Endothelial cell of umbilical vein (primary cell): ENCODE measurements at places on chromosomes 2 and 18. TPM values are rescaled to one million over a fixed set of nuclear protein-coding genes. Genes with fewer than 3 reads are reported as not detected.

GRCh38 chr18:24486684-24487083, 26.2 kb downstream of the HRH4 start:
- no peak for DNase-seq

DNA sequence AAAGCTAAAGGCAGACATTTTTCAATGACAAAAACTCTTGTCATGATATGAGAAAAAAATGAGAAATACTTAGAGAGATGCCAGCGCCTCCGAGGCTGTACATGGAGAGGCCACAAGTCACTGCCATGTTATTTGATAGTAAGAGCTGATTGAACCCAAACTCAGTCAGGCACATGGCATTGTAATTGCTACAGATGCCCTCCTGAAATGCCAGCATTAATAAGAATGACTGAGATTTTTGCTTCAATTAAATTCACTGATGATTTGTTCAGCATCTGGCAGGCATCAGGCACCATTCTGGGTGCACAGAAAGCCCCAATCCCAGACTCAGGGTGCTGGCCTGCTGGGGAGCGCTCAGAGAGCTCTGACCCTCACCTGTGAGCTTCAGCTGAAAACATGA, 129.0 kb upstream of the PXDN start:
- DNase-seq, result no peak

Gene FHOD3
- polyA plus RNA-seq, result 0.03 and 0.06 TPM in 2 replicates

DNA sequence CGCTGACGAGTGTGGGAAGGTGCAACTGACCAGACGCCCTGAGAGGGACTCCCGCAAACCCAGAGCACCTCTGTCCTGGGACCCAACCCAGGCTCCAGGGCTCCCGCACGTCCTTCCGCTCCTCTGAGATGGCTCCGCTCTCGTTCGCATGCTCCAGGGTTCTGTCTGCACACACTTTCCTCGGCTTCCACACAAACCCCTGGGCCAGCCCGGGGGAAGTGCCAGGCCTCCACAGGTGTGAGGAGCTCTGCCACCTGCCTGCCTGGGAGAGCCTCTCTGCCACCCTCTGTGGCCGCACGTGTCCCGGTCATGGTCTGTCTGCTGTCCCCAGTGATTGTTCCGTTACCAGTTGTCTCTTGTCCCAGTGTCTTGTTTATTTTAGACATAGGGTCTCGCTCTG, 222.9 kb downstream of the HDAC4 start:
- no peak for DNase-seq

GRCh38 chr18:42011053-42011452, 56.0 kb downstream of the PIK3C3 start:
- no peak for DNase-seq

DNA sequence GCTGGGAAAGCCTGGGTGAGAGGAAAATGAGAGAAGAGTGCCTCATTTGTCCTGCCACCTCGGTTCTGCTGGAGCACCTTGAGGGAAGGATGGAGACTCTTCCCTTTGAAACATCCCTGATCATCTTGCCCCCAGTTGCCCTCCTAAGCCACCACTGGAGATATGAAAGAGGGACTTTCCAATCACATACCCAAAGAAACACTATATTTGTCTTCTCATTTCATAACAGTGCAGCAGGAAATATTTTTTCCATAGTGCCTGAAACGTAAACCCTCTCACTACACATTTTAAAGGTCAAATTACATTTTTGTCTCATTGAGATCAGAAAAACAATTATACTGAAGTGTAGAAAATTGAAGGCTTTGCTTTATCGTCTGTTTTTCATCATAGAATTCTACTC, 63.3 kb downstream of the KCTD18 start:
- DNase-seq, result no peak

Gene RGPD8
- 0.75 and 0.98 TPM in 2 replicates for polyA plus RNA-seq

Gene ARL4C
- 4.7 and 5.5 TPM in 2 replicates for polyA plus RNA-seq

DNA sequence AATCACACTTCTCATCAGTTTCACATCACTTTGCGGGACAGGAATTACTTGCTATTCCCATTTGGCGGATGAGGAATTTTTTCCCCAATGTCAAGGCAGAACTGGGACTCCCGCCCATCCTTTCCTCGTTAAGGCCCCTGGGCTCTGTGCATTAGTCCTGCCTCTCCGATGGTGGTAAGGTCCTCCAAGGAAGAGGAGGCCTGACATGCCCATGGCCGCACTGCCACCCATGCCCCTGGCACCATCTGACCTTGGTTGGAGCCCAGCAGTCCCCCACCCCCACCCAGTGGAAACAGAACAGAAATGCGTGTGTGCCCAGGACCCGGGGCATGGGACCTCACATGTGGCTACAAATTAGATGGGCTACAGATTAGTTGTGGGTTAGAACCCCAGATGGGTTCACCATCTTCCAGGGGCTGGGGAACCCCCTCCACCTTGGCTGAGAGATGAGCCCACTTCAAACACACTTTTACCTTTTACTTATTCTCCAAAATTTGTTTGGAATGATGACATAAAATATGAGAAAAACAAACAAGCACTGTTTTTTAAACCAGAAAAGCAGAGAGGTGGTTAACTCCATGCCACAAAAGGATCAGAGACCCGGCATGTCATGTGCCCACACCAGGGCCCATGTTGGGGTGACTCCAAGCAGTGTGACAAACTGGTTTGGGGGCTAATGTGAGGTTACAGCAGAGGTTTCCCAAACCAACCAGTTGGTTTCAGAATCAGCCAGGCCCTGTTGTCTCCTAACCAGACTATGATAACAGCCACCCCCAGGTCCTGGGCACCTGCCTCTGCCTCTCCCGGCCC, 11.0 kb upstream of the DUSP2 start:
- no peak for DNase-seq

DNA sequence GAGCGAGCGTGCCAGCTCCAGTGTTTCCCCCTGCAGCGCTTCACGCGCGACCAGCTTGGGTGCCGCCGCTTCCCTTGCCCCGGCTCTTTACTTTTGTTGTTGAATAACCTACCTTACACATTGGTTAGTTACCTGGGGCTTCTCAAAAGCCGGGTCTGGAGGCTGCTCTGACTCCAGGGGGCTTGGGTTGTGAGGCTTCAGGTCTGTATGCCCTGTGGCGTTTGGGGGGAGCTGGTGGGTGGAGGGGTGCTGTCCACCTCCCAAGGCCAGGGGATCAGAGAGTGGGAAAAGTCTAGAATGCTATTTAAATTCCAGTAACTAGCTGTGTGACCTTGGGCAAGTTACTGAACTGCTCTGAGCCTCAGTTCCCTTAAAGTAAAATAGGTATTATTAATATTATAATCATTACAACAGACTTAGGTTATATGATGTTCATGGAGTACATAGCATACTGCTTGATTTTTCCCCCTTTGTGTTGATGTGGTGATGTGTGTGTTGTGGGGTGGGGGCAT, 770 bp downstream of the LYPD6B start:
- DNase-seq, result no peak

Gene SLC19A3
- polyA plus RNA-seq, result 0.01 and 0.13 TPM in 2 replicates

Gene GREB1L
- polyA plus RNA-seq, result 0.27 and 0.41 TPM in 2 replicates

Gene GCFC2
- 5.7 and 6.2 TPM in 2 replicates for polyA plus RNA-seq

Gene ST8SIA3
- polyA plus RNA-seq, result not detected in 2 replicates

- DNase-seq, result no peak
Observed at GRCh38 chr2:17804358-17804757, 11.9 kb upstream of the MSGN1 start.

DNA sequence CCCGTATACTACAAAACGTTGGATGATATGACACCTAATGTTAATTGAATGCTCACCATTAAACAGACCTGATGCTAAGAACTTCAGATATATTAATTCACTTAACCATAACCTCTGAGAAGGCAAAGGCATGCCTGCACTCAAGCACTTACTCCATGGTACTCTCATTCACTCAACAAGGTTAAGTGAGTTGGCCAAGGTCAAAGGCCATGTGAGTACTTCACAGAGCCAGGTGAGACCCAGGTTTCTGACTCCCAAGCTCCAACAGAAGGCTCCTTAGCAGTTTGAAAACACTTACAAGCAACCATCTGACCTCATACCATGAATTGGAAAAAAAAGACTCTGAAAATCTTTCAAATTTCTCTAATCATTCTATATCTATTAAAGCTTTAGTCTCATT, 198.8 kb downstream of the L3MBTL4 start:
- no peak for DNase-seq

- peak; percentile 88 for DNase-seq
Observed at GRCh38 chr2:164910101-164910899, 45.0 kb downstream of the SLC38A11 start.

Gene SERPINB13
- not detected in 2 replicates for polyA plus RNA-seq

Gene ABCG8
- not detected in 2 replicates for polyA plus RNA-seq

DNA sequence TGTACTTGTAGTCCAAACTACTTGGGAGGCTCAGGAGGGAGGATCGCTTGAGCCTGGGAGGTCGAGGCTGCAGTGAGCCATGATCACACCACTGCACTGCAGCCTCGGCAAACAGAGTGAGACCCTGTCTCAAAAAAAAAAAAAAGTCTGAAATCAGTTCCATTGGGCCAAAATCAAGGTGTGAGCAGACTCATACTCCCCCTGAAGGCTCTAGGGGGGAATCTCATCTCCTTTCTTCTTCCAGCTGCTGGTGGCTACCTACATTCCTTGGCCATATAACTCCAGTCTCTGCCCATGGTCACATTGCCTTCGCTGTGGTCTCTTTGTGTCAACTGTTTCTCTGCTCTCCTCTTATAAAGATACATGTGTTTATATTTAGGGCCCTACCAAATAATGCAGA, 234.0 kb downstream of the LRRTM1 start:
- DNase-seq, result no peak

Gene STPG4
- polyA plus RNA-seq, result not detected in 2 replicates

DNA sequence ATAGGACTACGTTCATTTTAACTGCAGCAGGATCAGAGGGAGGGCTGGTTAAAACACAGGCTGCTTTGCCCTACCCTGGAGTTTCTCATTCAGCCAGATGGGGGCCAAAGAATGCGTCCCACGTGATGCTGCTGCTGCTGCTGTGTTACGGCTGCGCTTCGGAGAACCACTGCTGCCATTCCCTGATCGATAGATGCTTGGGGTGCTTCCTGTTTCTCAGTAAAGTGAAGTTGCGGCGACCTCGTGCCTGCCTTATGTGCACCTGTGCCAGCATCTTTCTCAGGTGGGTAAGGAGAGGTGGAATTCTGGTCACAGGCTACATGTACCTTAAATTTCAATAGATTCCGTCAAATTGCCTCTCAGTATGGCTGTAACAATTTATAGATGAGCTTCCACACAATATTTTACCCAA, 24.7 kb upstream of the TOGARAM2 start:
- no peak for DNase-seq

Gene RSAD2
- polyA plus RNA-seq, result 0.03 and 0.18 TPM in 2 replicates

DNA sequence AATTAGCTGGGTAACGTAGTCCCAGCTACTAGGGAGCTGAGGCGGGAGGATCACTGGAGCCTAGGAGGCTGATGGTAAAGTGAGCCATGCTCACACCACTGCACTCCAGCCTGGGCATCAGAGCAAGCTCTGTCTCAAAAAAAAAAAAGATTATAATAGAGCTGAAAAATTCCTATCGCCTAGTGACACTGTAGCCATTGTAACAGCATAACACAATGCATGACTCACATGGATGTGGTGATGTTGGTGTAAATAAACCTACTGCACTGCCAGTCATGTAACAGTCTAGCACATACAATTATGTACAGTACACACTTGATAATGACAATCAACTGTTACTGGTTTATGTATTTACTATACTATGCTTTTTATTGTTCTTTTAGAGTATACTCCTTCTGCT, 39.6 kb downstream of the MGAT4A start:
- peak; percentile 84 for DNase-seq

DNA sequence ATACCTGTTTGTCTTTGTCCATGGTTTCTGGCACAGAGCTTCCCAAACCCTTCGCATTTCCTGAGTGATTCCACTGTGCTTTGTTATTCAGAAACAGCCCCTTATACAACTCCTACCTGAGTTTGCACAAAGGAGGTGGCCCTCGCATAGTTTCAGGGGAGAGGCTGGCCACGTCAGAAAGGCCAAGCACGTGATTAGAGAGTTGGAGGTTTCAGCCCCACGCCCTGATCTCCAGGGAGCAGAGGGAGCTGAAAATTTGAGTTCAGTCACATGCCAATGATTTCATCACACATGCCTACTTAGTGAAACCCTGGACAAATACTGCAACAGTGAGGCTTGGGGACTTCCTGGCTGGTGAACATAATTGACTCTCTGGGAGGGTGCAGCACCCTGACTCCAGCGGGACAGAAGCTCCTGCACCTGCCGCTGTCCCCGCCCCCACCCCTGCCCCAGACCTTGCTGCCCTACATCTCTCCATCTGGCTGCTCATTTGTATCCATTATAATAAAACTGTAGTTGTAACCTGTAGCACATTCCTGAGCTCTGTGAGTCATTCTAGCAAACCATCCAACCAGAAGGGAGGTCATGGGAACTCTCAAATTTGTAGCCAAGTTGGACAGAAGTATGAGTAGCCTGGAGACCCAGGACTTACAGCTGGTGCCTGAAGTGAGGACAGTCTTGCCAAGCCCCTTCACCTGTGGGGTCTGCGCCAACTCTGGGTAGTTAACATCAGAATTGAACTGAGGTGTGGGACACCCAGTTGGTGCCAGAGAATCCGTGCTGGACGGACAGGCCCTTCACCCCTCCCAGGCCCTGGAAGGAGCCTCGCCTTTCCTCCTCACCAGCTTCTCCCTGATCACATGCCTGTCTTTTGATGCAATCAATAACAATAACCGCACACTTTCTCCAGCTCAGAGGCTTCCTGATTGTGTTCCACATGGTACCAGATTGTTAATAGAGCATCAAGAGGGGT, 224.3 kb downstream of the ANAPC1 start:
- peak; percentile 21 for DNase-seq

DNA sequence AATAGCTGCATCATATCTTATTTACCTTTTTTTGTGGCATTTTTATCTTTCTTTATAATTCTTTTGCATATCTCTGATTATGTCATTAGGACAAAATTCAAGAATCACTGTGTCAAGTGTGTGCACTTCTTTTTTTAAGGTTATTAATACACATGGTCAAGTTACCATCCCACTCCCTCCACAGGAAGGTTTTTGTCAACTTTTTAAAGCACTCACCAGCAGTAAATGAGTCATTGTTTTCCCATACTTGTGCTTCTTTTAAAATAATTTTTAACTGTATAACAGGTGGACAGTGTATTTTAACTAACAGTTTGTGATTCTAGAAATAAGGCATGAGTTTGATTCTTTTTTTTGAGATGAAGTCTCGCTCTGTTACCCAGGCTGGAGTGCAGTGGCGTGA, 45.7 kb upstream of the FAM171B start:
- DNase-seq, result peak; percentile 24

Gene CD302
- polyA plus RNA-seq, result 9.0 and 10.4 TPM in 2 replicates

GRCh38 chr2:47119001-47119400, 36.1 kb downstream of the STPG4 start:
- DNase-seq, result peak; percentile 64
